ENCODE measurements at places on chromosomes 3 and 15. TPM values are rescaled to one million over a fixed set of nuclear protein-coding genes. Genes with fewer than 3 reads are reported as not detected.

DNA sequence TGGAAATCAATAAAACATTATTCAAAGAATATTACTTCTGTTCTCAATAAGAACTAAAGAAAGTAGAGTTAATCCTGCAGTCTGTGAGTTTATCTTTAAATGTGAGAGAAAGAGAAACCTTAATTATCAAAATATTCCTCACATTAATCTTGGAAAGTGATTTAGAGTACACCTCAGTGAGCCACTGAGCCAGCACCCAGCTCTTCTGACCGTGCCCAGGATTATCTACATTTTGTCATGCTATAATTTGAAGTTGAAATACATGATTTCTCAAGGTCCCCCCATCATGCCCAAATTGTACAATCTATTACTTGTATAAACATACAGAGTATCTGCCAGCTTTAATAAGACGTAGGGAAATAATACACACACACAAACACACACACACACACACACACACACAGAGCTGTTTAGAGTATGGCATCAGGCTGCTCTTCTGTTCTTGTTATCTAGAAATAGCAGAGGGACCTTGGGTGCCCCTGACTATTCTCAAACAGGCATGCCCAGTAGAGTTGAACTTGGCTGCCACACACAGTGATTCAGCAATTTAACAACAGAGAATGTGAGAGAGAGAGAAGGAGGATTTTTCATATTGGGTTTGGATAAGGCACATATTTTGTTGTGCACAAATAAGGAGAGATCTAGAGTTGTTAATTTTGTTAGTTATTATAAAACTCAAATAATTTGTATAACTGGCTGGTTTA is 74.4 kb downstream of the P2RY1 start:
- no peak for DNase-seq

Gene RETNLB
- total RNA-seq: not detected

DNA sequence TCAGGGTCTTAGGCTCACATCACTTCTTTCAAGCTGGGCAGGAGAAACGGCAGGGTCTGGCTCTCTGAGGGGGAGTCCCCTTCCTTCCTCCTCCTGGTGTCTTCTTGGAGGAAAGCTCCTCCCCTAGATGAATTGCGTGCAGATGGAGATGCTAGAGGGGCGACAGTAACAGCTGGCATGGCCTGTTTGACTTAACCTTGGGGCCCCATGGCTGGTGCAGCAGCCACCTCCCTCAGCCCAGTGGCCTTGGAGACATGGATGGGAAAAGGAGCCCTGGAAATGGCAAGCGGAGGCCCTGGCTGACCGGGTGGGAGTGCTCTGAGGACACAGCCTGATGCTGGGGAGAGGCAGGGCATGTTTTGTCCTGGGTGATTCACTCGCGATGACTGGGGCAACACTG is 20.2 kb downstream of the PAK6 start:
- DNase-seq: no peak

Gene HRH1
- 4.8 TPM for total RNA-seq
